Activated CD8-positive, alpha-beta memory T cell treated with anti-CD3 and anti-CD28 coated beads, Interleukin-2, amount 50 U/mL, for 48 hours (primary cell): ENCODE measurements at places on chromosomes 13 and 19.

DNA sequence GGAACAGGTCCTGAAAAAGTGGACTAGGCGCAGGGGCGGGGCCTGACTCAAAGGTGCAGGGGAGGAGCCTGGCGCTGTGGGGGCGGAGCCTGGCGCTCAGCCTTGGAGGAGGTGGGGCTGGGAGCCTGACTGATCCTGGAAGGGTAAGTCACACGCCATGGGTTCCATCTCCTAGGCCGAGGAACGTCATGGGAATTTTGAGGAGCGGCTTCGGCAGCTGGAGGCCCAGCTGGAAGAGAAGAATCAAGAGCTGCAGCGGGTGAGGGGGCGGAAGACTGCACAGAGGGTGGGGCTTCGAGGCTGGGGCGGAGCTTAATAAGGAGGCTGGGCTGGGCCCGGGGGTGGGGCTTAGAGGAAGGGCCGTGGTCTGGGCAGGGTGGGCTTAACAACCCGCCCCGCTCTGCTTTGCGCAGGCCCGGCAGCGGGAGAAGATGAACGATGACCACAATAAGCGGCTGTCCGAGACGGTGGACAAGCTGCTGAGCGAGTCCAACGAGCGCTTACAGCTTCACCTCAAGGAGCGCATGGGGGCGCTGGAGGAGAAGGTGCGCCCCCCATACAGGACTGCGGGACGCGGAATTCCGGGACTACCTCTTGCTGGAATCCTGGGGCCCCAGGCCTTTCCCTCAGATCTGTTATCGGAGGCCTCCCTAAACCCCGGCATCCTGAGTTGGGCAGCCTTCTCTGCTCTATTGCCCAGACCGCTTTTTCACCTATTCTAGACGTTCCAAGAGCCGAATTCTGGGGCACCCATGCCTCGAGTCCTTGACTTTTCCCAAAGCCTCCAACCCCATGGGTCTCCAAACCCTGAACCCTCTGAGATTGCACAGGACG, 14.5 kb downstream of the PPFIA3 start:
- peak; percentile 79 for DNase-seq

GRCh38 chr13:77919246-77919920, 752 bp upstream of the EDNRB start:
- peak; percentile 50 for DNase-seq

DNA sequence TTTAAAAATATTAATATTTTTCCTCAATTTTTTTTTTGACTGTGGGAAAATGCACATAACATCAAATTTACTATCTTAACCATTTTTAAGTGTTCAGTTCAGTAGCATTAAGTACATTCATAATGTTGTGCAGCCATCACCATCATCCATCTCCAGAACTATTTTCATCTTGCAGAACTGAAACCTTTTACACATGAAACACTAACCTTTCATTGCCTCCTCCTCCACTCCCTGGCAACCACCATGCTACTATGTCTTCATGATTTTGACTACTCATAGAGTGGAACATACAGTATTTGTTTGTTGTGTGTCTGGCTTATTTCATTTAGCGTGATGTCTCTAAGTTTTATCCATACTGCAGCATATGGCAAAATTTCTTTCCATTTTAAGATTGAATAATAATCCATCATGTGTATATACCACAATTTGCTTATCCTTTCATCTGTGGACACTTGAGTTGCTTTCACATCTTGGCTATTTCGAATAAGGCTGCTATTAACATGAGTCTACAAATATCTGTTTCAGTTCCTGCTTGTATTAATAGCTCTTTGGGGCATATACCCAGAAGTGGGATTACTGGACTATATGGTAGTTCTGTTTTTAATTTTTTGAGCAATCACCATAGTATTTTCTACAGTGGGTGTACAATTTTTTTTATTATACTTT, 376.4 kb downstream of the MTUS2 start:
- DNase-seq, result no peak

DNA sequence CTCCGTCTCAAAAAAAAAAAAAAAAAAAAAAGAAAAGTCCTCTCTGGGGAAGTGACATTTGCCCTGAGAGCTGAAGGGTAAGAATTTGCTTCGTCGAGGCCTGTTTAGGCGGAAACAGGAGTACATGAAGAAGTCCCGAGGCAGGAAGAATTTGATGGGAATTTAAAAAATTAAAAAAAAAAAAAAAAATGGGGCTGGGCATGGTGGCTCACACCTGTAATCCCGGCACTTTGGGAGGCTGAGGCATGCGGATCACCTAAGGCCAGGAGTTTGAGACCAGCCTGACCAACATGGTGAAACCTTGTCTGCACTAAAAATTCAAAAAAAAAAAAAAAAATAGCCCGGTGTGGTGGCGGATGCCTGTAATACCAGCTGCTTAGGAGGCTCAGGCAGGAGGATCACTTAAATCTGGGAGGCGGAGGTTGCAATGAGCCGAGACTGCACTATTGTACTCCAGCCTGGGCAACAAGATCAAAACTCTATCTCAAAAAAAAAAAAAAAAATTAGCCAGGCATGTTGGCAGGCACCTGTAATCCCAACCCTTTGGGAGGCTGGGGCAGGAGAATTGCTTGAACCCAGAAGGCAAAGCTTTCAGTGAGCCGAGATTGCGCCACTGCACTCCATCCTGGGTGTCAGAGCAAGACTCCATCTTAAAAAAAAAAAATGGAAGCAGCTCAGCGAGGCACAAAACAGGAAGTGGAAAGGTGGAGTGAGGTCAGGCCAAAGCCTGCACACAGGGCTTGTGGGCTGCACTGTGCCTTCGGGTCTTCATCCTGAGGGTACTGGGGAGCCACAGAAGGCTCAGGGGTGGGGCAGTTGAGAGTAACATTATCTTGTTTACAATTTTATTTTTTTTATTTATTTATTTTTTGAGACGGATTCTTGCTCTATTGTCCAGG, 4.9 kb downstream of the BAX start:
- no peak for DNase-seq

DNA sequence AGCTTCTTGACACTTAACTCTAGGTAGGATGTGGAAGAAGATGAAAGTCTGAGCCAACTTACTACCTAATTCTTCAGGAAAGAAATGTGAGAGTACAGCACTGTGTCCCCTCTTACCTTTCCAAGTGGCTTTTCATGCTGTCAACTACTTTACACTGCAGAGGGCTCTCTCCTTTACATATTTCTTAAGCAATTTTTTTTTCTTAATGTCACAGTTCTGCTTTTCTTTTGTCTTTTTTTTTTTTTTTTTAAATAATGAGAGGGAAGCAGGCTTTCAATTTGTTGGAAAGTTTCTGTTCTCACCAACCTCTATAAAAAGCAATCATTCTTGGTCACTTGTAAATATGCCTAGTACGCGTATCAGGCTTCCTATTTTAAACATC, 212.7 kb upstream of the MIR17HG start:
- no peak for DNase-seq

- peak; percentile 22 for DNase-seq
Measured at GRCh38 chr13:113916330-113916815, 52.5 kb upstream of the GAS6 start.
